Motor neuron (in vitro differentiated cells): ENCODE measurements at places on chromosomes 7 and 10.
A peak's percentile ranks its signal among the peaks of the same experiment; 100 is the strongest.

GRCh38 chr10:26417136-26417535 is 21.0 kb upstream of the APBB1IP start:
- no peak for ATAC-seq

- no peak for ATAC-seq
Measured at GRCh38 chr10:18472977-18473376, 178.4 kb downstream of the NSUN6 start.

DNA sequence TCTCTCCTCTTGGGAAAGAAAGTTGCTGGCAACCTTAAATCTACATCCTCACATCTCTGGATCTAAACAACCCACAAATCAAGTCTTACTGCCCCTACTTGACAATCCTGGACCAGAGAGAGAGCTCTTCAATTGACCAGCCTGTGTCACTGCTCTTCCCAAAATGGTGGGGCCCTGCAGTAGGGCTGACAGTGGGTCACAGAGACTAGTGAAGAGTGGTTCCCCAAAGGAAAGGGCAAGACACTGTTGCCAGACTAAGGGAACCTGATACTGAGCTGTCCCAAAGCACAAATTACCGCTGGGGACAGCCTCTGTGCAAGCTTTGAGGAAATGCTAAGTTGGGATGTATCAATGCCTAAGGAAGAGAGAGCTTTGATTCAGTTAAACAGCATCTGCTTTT is 4.5 kb upstream of the GPRIN2 start:
- no peak for ATAC-seq

GRCh38 chr7:12524794-12525386 is 45.6 kb upstream of the SCIN start:
- no peak for ATAC-seq

GRCh38 chr10:114077347-114077746 is 33.7 kb downstream of the ADRB1 start:
- ATAC-seq = no peak

- peak; percentile 22 for ATAC-seq
Measured at GRCh38 chr10:114403541-114404161, 651 bp downstream of the AFAP1L2 start.

DNA sequence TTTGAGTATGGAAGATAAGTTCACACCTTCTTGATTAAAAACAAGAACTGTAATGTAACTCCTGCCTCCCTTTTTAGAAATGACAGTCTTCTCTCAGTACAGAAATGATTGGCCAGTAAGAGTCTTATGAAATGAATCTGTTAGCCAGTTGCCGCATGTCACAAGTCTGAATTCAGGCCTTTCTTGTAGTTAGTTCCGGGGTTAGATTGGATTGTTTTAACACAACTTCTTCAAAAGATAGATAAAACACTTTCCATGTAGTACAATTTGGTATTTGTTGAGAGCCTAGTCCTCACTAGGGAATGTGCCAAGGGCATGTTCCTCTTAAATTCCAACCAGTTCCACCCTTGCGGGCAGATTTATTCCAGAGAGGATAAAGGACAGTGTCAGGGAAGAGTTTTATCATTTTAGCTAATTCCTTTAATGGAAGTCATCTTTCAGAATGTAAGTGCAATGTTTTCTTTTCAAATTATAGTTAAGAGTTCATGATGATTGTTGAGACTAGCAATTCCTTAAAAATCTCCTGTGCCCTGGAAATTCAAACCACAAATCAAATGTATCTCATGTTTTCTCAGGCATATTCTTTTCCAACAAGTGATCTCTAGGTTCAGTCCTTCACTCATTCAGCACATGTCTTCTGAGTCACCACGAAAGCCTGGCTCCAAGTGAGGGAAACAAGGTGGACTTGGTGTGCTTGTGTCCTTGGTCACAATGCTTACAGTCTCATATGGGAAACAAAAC is 4.1 kb downstream of the FHIP2A start:
- ATAC-seq = no peak

DNA sequence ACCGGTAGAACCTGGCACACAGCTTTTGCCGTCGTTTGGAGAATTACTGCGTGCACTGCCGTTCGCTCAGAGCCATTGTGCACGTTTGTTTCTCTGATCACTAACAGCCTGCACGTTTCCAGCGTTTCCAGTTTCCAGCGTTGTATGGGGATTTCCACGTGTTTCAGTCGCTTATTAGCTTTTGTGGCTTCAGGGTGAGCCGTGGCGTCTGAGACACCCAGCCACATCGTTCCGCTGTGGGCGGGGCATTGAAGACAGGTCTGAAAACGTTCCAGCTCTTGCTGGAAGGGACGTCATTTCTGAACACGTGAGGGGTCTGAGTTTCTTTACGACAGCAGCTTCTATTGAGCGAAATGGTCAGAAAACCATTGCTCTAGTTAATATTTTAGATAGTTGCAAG is 164.8 kb downstream of the DNAJB6 start:
- no peak for ATAC-seq

GRCh38 chr10:1520909-1521565 is 216.3 kb downstream of the ADARB2 start:
- ATAC-seq = no peak

DNA sequence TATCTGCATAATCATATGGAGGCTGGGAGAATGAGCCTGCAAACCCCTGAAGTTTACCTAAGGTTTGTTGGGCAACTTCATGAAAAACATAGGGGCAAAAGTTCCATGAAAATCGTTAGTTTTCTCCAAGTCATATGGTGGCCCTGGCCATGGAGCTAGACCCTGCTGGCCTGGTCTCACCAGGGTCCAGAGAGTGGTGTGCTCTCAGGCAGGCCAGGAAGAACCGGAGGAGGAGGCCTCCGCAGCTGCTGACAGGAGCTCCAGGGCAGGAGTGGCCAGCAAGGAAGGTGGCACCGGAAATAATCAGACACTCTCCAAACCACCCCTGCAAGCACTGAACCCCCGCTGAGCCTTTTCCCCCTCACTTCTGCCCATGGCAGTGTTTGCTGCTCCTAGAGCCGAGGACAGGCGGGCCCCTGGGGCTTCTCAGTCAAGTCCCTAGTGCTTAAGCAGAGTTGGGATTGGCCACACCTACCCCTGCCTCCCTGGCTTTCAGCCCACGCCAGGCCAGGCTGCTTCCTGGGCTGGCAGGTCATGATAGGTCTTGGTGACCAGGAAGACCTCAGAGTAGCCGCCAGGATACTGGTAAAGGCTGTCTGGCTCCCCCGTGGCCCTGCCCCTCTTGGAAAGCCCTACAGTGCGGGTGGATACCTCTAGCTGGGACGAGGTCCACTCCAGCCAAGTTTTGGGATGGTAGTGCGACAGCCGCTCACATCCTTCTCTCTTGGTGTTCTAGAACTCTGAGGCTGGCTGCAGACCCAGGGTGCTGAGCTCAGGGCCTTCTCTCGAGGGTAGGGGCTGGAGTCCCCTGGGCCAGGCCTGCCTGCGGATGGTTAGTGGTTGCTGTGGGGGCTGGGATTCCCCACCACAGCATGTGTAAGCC is 242.8 kb downstream of the MGMT start:
- ATAC-seq = no peak

- no peak for ATAC-seq
Measured at GRCh38 chr10:128713874-128714570, 587.8 kb upstream of the MKI67 start.

DNA sequence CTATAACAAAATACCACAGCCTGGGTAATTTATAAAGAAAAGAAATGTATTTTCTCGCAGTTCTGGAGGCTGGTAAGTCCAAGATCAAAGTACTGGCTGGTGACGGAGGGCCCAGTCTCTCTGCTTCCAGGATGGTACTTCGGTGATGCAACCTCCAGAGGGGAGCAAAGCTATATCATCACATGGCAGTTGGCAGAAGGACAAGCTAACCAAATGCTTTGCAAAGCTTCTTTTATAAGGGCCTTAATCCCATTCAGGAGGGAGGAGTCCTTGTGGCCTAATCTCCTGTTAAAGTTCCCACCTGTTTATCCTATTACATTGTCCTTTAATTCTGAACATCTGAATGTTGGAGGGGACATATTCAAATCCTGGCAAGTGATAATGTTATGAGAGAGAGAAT is 134.1 kb upstream of the SP4 start:
- no peak for ATAC-seq

GRCh38 chr10:126349101-126349500 is 39.2 kb downstream of the ADAM12 start:
- ATAC-seq = no peak

DNA sequence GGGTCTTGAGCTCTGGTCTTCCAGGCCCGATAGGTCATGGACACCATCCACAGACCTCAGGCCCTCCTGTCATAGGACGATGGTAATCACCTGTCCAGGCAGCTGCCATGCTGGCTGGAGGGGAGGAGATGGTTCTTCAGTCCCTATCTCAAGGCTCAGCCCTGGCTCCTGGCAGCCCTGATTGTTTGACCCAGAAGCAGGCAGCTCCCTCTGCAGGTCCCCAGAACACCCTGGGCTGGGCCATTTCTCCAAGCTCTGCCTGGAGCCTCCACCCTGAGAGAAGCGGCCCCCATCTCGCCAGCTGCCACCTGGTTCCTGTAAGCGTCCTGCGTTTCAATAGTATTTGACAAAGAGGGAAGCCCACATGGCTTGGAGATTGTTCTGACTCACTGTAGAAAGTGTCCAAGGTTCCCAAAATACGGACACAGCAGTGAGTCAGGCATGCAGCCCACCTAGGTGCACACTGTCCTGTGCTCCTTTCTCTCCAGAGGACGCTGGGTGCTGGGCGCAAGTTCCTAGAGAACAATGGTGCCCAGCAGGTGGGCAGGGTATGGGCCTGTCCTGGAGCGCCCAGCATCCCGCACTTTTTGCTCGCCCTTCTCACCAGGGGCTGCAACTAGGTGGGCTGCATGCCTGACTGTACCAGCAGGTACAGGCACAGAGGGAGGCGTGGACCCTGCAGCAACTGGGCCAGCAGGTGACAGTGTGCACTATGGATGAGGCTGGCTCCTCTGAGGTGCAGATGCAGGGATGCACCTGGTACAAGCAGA is 72.4 kb upstream of the EBF3 start:
- no peak for ATAC-seq

GRCh38 chr7:86768394-86768793 is 124.7 kb downstream of the GRM3 start:
- no peak for ATAC-seq

DNA sequence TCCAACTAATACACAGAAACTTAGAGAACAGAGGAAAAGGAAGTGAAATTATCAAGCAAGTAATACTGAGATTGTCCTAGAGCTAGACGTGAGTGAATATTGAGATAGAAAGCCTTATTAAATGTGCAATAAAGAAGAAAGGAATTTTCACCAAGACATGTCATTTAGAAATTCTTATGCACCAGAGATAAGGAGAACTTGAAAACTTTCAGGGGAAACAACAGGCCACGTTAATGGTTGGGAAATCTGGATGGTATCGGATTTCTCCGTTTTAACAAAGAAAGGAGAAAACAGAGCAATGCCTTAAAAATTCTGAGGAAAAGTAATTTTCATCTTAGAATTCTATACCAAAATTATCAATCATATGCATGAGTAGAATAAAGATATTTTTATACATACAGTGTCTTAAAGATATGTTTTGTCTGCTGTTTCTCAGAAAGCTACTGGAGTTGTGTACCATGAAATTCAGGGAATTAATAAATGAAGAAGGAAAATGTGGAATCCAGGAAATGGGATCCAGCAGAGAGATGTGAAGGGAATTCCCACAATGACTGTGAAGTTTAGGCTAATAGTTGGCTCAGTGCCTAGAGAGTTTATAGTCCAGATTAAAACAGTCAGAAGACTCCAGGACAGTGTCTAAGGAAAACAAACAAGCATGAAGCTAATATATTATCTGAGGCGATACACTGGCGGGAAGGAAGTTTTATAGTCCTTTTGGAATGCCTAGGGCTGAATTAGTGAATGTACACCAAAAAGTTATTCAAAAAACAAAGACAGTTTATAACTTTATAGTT is 159.5 kb downstream of the PPP1R9A start:
- ATAC-seq = no peak

DNA sequence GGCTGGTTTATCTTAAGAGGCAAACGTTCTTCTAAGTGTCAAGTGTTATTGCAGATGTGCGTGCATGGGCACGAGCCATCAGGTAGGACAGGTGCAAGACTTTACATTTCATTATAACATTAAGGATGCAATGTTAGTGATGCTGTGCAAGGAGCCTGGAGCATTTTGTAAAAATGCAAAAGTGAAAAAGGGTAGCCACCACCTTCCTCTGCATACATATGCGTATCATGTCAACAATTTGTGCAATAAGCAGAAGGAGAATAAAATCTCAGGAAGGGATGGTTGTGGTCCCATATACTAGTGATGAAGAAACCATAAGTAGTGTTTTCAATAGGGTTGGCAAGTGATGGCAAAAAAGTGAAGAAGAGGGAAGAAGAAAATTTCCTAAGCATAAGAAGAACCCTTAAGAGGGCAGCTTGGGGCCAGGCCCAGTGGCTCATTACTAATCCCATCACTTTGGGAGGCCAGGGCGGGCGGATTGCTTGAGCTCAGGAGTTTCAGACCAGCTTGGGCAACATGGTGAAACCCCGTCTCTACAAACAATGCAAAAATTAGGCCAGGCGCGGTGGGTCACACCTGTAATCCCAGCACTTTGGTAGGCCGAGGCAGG is 7.5 kb downstream of the PIK3AP1 start:
- no peak for ATAC-seq

DNA sequence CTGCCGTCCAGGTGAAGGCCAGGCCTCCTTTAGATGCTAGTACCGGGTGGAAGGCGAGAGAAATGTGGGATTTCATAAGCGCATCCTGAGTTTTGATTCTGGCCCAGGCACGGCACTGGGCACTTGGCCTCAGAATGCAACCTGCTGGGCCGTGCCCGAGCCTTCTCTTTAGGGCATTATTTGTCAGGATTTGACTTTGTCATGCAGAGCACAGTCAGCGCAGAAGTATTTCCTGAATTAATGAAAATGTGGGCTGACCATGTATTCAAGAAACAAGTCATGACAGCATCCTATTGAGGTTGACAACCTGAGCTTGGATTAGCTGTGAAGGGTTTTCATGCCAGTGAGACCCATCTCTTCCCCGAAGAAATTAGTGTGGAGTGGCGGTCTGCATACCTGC is 34.4 kb downstream of the RCC1L start:
- no peak for ATAC-seq

GRCh38 chr7:104936546-104936945 is 77.5 kb upstream of the KMT2E start:
- ATAC-seq = no peak

GRCh38 chr10:126705951-126706565 is 35.6 kb upstream of the C10orf90 start:
- ATAC-seq = no peak

- ATAC-seq = no peak
Measured at GRCh38 chr10:112807013-112807412, 143.0 kb upstream of the TCF7L2 start.

- no peak for ATAC-seq
Measured at GRCh38 chr7:140327261-140327661, 71.1 kb downstream of the SLC37A3 start.

GRCh38 chr7:3370068-3370830 is 69.2 kb downstream of the SDK1 start:
- peak; percentile 70 for ATAC-seq

GRCh38 chr7:114879554-114879953 is 42.3 kb upstream of the MDFIC start:
- no peak for ATAC-seq

- peak; percentile 93 for ATAC-seq
Measured at GRCh38 chr7:90298145-90299038, 22.7 kb downstream of the FAM237B start.

DNA sequence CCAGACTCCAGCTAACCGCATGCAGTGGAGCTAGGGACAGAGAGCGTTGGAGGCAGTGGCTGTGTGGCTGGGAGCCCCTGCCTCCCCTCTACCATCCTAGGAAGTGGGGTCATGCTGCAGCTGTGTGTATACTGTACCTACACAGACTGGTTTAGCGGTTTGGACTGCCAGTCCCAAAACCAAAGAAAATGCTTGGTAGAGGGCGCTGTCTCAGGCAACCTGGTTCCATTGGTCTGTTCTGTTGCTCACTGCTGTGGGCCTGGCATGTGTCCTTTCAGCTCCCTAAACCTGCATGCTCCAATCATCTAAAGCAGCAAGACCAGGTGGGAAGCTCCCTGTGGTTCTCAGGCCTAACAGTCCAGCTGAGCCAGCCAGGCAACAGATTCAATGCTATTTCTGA is 4.5 kb downstream of the RBP4 start:
- no peak for ATAC-seq
